Activated CD4-positive, alpha-beta T cell treated with anti-CD3 and anti-CD28 coated beads for 24 hours (primary cell): ENCODE measurements at places on chromosomes 16 and 17.

DNA sequence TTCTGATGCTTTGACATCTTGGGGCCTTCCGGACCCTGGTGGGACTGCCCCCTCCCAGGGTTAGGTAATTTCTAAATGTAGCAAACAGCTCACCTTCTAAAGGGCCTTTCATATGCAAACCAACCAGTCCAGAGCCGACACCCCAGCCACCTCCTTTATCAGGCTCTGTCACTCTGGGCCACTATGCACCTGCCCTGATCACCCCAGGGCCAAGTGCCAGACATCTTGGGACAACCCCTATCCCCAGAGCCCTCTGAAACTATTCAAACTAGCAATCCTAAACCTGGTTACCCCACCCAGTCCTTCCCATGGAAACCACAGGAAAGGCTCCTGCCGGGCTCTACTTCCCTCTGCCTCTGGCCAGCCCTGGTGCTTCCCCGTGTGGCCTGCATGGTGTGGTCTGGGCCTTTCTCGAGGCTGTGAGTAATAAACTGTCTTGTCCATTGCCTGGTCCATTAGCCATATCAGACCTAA is 91.2 kb upstream of the TNRC6C start:
- DNase-seq, result no peak

DNA sequence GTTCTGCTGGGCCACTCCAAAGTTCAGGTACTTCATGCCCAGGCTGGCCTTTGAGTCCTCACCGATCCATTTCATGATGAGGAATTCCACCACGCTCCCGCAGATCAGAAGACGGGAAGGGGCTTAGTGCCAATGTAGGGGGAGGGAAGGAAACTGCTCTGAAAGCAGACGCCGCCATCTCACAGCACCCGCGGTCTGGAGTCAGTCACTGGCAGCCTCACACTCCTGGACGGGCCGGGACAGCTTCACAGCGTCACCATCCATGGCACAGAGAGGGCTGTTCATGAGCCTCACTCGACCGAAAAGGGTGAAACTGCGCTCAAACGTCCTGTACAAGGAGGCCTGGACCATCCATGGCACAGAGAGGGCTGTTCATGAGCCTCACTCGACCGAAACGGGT is 62.0 kb downstream of the RPH3AL start:
- no peak for DNase-seq

DNA sequence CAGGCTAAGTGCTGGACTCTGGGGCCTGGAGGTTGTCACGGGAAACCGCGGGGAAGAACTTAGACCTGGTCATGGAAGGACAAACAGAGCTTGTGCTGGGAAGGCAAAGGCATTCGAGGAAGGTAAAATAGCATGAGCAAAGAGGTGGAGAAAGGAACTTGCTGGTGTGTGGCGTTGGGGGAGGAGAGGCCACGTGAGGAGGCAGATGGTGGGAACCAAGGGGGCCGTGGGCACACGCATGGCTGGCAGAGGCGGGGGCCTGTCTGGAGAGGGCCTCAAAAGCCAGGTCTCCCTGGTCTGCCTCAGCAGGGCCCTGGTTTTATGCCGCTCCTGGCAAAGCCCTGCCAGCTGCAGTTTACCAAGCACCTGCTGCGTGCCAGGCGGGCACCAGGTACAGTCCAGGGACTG is 15.3 kb downstream of the CORO7 start:
- DNase-seq, result no peak

GRCh38 chr17:22600644-22601298 is 908.4 kb downstream of the KCNJ18 start:
- DNase-seq, result no peak

GRCh38 chr17:57400648-57401047 is 144.3 kb downstream of the MSI2 start:
- no peak for DNase-seq

- DNase-seq, result no peak
Observed at GRCh38 chr17:17752821-17753321, 71.6 kb downstream of the RAI1 start.

DNA sequence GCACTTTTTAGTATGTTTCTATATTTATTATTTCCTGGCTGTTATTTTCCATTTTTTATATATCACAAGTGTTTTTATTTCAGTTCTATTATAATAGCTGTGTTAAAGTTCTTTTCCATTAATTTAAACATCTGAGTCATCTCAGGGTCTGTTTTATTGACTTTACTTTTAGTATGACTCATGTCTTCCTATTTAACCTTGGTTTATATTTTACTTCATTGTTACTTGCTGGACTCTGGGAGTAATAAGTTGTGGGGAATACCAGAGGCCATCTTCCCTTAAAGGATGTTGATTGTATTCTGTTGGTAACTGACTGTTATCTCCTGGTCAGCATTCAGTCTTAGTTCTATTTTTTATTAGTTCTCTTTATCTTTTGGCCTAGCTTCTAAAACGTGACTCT is 1508.2 kb downstream of the CDH11 start:
- no peak for DNase-seq
